ENCODE measurements at places on chromosomes 1 and 21.

DNA sequence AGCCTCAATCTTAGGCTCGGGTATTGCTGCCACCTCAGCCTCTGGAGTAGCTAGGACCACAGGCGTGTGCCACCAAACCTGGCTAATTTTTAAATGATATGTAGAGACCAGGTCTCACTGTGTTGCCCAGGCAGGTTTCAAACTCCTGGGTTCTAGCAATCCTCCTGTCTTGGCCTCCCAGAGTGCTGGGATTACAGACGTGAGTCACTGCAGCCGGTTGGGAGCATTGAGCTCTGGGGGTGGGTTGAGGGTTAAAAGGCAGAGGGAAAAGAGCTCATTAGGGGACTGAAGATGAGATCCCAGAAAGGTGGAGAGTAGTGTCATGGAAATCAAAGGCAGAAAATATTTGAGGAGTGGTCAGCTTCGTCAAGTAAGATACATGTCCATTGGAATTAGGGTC is 7.1 kb downstream of the RAD54L start:
- no peaks in the 10 kb centered on the region for H3K4me1 ChIP-seq
- H3K27ac ChIP-seq, result no peak overlapping the region
- no peaks in the 10 kb centered on the region for H3K36me3 ChIP-seq
- no peak overlapping the region for H3K4me3 ChIP-seq
- no peak for DNase-seq
- H3K27me3 ChIP-seq, result no peaks in the 10 kb centered on the region

- H3K4me1 ChIP-seq, result peaks cover 40% of the 10 kb centered on the region
- DNase-seq, result no peak
Observed at GRCh38 chr1:225754940-225755641, 22.5 kb upstream of the SRP9 start.

- H3K27ac ChIP-seq, result no peak overlapping the region
- no peaks in the 10 kb centered on the region for H3K27me3 ChIP-seq
- H3K36me3 ChIP-seq, result peaks cover 58% of the 10 kb centered on the region
- H3K4me1 ChIP-seq, result no peaks in the 10 kb centered on the region
- H3K4me3 ChIP-seq, result no peak overlapping the region
Observed at GRCh38 chr1:46370214-46370633, 23.9 kb upstream of the FAAH start.

- H3K27ac ChIP-seq, result peak overlapping the region; percentile 81
- H3K36me3 ChIP-seq, result no peaks in the 10 kb centered on the region
- no peaks in the 10 kb centered on the region for H3K27me3 ChIP-seq
- peaks cover 77% of the 10 kb centered on the region for H3K4me1 ChIP-seq
- DNase-seq, result no peak
- H3K4me3 ChIP-seq, result peak overlapping the region; percentile 61
Observed at GRCh38 chr21:43811262-43812105, 22.1 kb downstream of the RRP1 start.

- no peaks in the 10 kb centered on the region for H3K36me3 ChIP-seq
- no peaks in the 10 kb centered on the region for H3K4me1 ChIP-seq
- H3K4me3 ChIP-seq, result no peak overlapping the region
- DNase-seq, result no peak
- H3K27ac ChIP-seq, result no peak overlapping the region
- H3K27me3 ChIP-seq, result no peaks in the 10 kb centered on the region
Observed at GRCh38 chr1:66999640-67000400, 54.1 kb downstream of the SLC35D1 start.

DNA sequence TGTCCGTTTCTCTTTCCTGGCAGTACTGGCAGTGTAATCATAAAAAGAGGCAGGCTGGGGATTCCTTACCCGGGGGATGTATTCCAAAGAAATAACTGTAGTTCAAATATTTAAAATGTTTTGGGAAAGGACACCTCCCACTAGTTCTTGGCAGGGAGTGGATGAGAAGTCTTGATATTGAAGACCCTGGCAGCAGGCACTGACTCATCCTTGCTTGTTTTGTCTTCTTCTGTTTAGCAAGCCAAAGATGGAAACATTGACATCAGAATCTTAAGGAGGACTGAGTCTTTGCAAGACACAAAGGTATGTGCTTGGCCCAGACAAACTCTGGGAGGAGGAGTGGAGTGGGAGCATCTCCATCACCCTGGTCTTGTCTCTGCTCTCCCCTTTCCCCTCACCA is 639 bp downstream of the IL20 start:
- H3K36me3 ChIP-seq, result no peaks in the 10 kb centered on the region
- peaks cover 16% of the 10 kb centered on the region for H3K27me3 ChIP-seq
- no peak overlapping the region for H3K4me3 ChIP-seq
- peaks cover 6% of the 10 kb centered on the region for H3K4me1 ChIP-seq
- no peak for DNase-seq

DNA sequence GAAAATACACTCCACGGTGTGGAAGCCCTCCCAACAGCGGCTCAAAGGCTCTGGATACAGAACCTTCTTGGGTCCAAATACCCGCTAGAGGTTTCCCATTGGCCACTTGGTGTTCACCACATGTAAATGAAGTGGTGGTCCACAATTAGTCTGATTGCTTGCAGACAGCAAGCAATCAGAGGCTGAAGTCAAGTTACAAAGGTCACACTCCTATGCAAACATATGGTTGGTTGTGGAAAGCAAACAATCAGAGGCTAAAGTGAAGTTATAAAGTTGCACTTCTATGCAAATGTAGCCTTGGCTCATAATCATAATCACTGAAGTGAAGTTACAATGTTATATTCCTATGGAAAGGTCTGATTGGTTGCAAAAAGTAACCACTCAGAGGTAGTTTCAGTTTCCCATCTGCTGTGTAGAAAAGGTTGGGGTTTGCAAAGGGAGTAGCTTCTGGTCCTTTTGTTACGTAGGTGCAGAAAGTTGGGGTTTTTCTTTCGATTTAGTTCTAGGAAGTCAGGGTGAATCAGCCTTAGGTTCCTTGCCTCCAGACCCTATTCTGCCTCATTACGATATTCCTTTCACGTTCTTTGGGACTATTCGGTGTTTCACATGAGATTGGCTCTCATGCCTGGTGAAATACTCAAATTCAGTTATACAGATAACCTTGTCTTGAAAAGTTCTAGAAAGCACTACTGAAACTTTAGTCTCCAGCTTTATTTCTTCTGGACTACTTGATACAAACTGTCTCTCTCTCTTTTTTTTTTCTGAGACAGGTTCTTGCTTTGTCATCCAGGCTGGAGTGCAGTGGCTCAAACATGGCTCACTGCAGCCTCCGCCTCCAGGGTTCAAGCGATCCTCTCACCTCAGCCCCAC is 36.7 kb upstream of the MTF2 start:
- peak overlapping the region; percentile 24 for H3K27ac ChIP-seq
- no peaks in the 10 kb centered on the region for H3K4me1 ChIP-seq
- no peaks in the 10 kb centered on the region for H3K36me3 ChIP-seq
- DNase-seq, result no peak
- H3K27me3 ChIP-seq, result no peaks in the 10 kb centered on the region

GRCh38 chr21:33668180-33668579 is 25.9 kb downstream of the ITSN1 start:
- H3K27me3 ChIP-seq, result no peaks in the 10 kb centered on the region
- H3K36me3 ChIP-seq, result no peaks in the 10 kb centered on the region
- peaks cover 16% of the 10 kb centered on the region for H3K4me1 ChIP-seq
- no peak overlapping the region for H3K4me3 ChIP-seq
- DNase-seq, result no peak

DNA sequence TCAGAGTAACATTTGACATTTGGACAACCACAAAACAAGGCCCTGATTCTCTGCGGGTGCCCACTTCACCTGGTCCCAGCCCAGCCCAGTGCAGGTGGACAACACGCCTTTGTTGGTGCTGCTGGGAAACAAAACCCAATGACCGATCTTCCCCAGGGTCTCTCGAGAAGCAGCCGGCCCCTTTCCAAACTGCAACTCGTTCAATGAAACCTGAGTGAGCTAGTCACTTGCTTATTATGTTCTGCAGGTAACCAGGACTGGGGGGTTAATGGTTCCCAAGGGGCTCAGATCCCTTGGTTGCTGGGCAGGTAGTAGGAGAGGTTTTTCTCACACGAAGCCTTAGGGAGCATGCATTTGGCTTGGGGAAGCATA is 42.9 kb downstream of the ABCG1 start:
- H3K27ac ChIP-seq, result peak overlapping the region; percentile 67
- H3K36me3 ChIP-seq, result no peaks in the 10 kb centered on the region
- no peak overlapping the region for H3K4me3 ChIP-seq

GRCh38 chr21:45037986-45038385 is 36.4 kb upstream of the ADARB1 start:
- no peak overlapping the region for H3K4me3 ChIP-seq
- H3K4me1 ChIP-seq, result peaks cover 41% of the 10 kb centered on the region
- H3K27me3 ChIP-seq, result no peaks in the 10 kb centered on the region
- H3K36me3 ChIP-seq, result no peaks in the 10 kb centered on the region

DNA sequence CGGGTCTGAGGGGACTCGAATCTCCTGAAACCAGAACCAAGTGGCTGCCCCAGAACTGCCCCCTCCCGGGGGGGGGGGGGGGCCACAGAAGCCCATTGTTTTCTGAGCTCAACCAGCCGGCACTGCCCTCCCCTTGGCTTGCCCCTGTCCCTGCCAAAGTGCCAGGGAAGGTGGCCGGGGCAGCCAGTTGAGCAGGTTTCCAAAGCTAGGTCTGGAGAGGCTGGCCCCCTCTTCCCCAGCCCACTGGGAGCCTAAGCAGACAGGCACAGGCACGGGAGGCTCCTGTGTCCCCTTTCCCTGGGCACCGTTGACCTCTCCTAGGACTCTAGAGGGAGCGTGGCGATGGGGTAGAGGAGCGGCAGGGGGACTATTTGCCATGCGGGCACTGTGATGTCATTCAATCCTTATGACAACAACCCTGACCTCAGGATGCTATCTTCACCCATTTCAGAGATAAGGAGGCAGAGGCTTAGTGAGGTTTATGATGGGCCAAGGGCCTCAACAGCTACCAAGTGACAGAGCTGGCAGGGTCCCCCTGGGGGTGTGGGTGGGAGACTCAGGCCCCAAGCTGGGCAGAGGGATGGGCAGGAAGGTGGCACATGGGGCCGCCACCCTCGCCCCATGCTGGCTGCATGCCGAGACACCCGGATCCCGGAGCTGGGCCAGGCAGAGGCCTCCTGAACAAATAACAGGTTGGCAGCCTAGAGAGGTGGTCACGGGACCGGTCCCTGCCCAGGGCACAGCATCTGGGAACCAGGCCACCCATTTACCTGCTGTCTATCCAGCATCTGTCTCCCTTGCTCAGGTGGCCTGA is 35.0 kb downstream of the RAP1GAP start:
- no peaks in the 10 kb centered on the region for H3K36me3 ChIP-seq
- H3K27ac ChIP-seq, result no peak overlapping the region
- no peak for DNase-seq
- peaks cover 30% of the 10 kb centered on the region for H3K4me1 ChIP-seq

DNA sequence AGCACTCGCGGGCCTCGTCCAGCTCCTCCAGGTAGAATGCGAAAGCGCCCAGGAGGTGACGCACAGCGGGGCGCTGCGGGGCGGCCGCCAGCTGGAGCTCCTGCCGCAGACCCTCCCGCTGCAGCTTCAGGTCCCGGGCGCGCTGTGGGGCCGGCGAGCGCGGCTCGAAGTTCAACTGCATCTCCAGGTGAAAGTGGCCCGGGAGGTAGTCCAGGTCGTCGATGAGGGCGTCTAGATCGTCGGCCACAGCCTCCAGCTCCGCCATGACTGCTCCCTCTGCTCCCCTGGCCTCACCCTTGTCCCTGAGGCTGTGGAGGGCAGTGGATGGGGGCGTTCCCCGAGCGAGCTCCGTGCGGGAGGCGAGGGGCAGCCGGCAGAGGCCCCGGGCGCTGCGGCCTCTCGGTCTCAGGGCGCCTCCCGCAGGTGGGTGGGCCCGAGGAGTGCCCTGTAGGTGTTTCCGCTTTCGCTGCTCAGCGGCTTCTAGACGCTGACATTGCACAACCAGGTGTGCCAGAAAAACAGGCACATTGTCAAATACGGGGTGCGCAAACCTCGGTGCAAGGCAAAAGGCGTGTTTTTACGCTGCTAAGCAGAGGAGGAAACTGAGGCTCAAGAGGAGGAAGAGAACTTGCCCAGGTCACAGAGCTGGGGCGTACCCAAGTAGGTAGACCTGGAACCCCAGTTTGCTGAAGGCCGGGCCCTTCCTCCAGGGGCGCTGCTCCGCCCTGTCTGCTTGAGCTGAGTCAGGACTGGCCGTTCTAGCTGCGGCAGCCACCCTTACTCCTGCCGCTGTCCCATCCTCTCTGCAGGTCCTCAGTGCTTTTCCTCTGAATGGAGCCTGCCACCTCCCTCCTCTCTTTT is at the start of gene TTC22:
TSS of gene TTC22 (minus strand) at position 425 of the 861 bp plus-strand sequence. CDS start at position 265, 160 bp downstream.
- peak within 1 kb of the TSS; percentile 83 for H3K27ac ChIP-seq
- peaks cover 3% of the 10 kb centered on the region for H3K27me3 ChIP-seq
- H3K36me3 ChIP-seq, result peaks cover 9% of the 10 kb centered on the region
- peak within 1 kb of the TSS; percentile 65 for H3K4me3 ChIP-seq

- DNase-seq, result no peak
- H3K4me1 ChIP-seq, result peaks cover 49% of the 10 kb centered on the region
Observed at GRCh38 chr1:232599178-232600041, 30.5 kb downstream of the SIPA1L2 start.

- no peaks in the 10 kb centered on the region for H3K36me3 ChIP-seq
- peak overlapping the region; percentile 16 for H3K27ac ChIP-seq
- DNase-seq, result no peak
- H3K4me1 ChIP-seq, result peaks cover 15% of the 10 kb centered on the region
- no peak overlapping the region for H3K4me3 ChIP-seq
- H3K27me3 ChIP-seq, result no peaks in the 10 kb centered on the region
Observed at GRCh38 chr1:245489838-245490237, 335.1 kb downstream of the KIF26B start.

- no peak overlapping the region for H3K27ac ChIP-seq
- no peaks in the 10 kb centered on the region for H3K4me1 ChIP-seq
- no peak overlapping the region for H3K4me3 ChIP-seq
- H3K27me3 ChIP-seq, result no peaks in the 10 kb centered on the region
Observed at GRCh38 chr1:187837787-187838186, 1009.0 kb downstream of the PLA2G4A start.

DNA sequence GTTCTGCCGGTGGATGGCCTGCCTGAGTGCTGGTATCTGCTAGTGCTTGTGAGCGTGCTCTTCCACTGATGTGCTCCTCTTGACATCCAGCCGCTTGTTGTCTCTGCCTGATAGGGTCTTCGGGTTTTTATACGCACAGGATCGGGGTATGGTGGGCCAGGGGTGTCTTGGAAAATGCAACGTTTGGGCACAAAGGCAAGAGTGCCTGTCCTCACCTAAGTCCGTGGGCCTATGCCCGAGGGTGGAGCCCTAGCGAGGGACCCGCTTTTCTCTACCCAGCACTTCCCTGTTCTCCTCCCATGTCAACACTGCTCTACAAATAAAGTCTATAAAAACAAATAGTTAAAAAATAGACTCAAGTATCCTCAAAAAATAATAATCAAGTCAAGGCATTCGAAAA is 1007.8 kb downstream of the PLA2G4A start:
- H3K27me3 ChIP-seq, result no peaks in the 10 kb centered on the region
- H3K27ac ChIP-seq, result no peak overlapping the region
- no peak overlapping the region for H3K4me3 ChIP-seq
- H3K4me1 ChIP-seq, result no peaks in the 10 kb centered on the region
- DNase-seq, result no peak

DNA sequence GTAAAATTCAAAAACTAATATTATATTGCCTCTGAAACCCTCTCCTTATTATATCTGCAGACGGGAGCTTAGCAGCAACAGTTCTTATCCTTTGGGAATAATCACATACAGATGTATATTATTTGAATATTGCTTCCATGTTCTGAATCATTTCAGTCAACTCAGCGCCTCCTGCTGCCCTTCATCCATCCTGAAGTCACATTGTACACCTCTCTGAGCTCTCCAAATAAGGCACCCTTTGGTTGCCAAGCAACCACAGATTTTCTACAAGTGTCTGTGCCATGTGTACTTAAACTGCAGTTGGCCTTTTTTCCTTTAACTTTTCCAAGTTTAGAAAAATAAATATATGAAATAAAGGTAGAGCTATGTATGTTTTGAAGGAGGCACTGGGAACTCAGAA is 384.3 kb downstream of the LRRIQ3 start:
- no peaks in the 10 kb centered on the region for H3K36me3 ChIP-seq
- no peak overlapping the region for H3K27ac ChIP-seq
- H3K4me1 ChIP-seq, result no peaks in the 10 kb centered on the region
- H3K27me3 ChIP-seq, result no peaks in the 10 kb centered on the region
- no peak overlapping the region for H3K4me3 ChIP-seq
- DNase-seq, result no peak

Measured in esophagus squamous epithelium (tissue), 5 donors.